GM19239 (cell line): ENCODE measurements at places on chromosomes 3 and 15.

GRCh38 chr3:137012097-137012501 is 54.3 kb downstream of the IL20RB start:
- no peak for DNase-seq

- no peak for DNase-seq
Observed at GRCh38 chr3:140135461-140135860, 200.5 kb downstream of the CLSTN2 start.

GRCh38 chr15:69983696-69984265 is 113.9 kb downstream of the TLE3 start:
- no peak for DNase-seq

- DNase-seq: no peak
Observed at GRCh38 chr3:76415384-76415783, 624.5 kb upstream of the ROBO2 start.

- DNase-seq: no peak
Observed at GRCh38 chr3:22627993-22628499, 575.1 kb upstream of the UBE2E2 start.
